ENCODE measurements at places on chromosomes 13 and 19.

- H3K4me1 ChIP-seq = no peaks in the 10 kb centered on the region
- H3K27me3 ChIP-seq = no peaks in the 10 kb centered on the region
These were observed 1113.4 kb upstream of the MIR17HG start for GRCh38 chr13:90233933-90234672.

- H3K4me3 ChIP-seq = no peak within 1 kb of the TSS
- H3K27me3 ChIP-seq = no peaks in the 10 kb centered on the region
- no peak within 1 kb of the TSS for H3K27ac ChIP-seq
- H3K36me3 ChIP-seq = no peaks in the 10 kb centered on the region
- H3K4me1 ChIP-seq = no peaks in the 10 kb centered on the region
- DNase-seq = peak; percentile 78
These were observed at the start of gene CYP4F3 for GRCh38 chr19:15640294-15640903. Gene CYP4F3 (plus strand): TSS chr19:15640897. CDS start chr19:15641416, 519 bp downstream.

DNA sequence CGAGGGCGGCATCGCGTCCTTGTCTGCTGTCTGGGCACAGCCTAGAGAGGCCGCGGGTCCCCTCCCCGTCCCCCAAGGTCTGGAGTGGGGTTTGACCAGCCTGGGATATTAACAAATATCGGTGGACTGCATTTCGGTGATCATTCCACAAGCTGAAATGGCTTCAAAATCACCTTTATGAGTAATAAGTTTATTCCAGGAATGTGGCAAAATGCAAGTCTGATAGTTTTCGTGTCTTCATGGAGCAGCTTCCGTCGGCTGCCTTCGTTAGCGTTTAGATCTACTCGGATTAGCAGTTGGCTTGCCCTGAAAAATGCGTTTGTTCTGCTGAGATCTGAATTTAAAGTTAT lies 1.1 kb upstream of the GJA3 start:
- DNase-seq = no peak
- H3K4me1 ChIP-seq = peaks cover 23% of the 10 kb centered on the region
- no peaks in the 10 kb centered on the region for H3K36me3 ChIP-seq

- H3K4me3 ChIP-seq = no peak overlapping the region
- no peaks in the 10 kb centered on the region for H3K4me1 ChIP-seq
- H3K36me3 ChIP-seq = peaks cover 21% of the 10 kb centered on the region
- no peaks in the 10 kb centered on the region for H3K27me3 ChIP-seq
- H3K27ac ChIP-seq = no peak overlapping the region
These were observed 38.7 kb upstream of the LDLR start for GRCh38 chr19:11050323-11051114.

DNA sequence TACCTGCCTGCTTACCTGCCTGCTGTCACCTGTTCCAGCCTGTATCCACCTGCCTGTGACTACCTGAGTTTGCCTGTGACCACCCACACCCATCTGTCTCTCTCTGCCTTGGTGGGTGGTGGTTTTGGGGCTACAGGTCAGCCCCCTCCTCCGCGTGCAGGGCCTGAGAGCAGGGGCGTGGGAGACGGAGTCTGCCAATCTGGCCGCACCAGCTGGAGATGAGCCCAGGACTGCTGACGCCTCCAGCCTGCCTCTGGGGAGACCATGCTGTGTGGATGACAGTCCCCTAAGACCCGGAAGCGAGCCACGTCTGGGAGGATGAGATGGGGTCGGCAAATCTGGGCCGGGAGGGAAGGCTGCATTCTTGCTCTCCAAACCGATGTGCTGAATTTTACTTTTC lies 15.9 kb upstream of the KCTD15 start:
- H3K27ac ChIP-seq = no peak overlapping the region
- H3K27me3 ChIP-seq = peaks cover 20% of the 10 kb centered on the region
- DNase-seq = no peak
- H3K36me3 ChIP-seq = no peaks in the 10 kb centered on the region
- H3K4me1 ChIP-seq = peaks cover 4% of the 10 kb centered on the region
- no peak overlapping the region for H3K4me3 ChIP-seq

- no peak for DNase-seq
- no peaks in the 10 kb centered on the region for H3K36me3 ChIP-seq
- no peaks in the 10 kb centered on the region for H3K27me3 ChIP-seq
- H3K4me3 ChIP-seq = no peak overlapping the region
These were observed 251.2 kb upstream of the SPRY2 start for GRCh38 chr13:80591976-80592740.

DNA sequence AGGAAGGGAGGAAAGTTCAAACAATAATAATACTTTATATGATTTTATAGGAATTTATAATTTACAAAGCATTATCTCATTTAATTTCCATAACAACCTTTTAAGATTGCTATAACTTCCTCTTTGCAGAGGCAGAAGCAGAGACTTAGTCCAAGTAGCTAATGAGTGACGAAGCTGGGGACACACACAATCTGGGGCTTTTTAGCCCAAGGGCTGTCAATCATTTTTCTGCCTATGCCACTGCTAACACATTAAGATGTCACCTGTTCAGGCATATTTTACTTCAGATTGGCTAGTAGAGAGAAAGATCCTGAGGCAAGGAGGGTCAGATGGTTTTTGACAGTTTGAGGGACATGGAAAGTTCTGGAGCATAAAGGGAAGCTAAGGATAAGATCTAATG lies 12.6 kb downstream of the SCEL start:
- H3K36me3 ChIP-seq = no peaks in the 10 kb centered on the region
- DNase-seq = no peak
- H3K27me3 ChIP-seq = no peaks in the 10 kb centered on the region
- H3K4me1 ChIP-seq = peaks cover 13% of the 10 kb centered on the region
- no peak overlapping the region for H3K4me3 ChIP-seq

GRCh38 chr13:24910502-24911132 lies 146.6 kb downstream of the RNF17 start:
- no peaks in the 10 kb centered on the region for H3K4me1 ChIP-seq
- DNase-seq = no peak
- H3K4me3 ChIP-seq = no peak overlapping the region
- H3K27me3 ChIP-seq = no peaks in the 10 kb centered on the region
- no peaks in the 10 kb centered on the region for H3K36me3 ChIP-seq

GRCh38 chr13:95723438-95723837 lies 46.5 kb downstream of the DNAJC3 start:
- no peaks in the 10 kb centered on the region for H3K4me1 ChIP-seq
- no peaks in the 10 kb centered on the region for H3K27me3 ChIP-seq
- H3K4me3 ChIP-seq = no peak overlapping the region
- DNase-seq = no peak
- H3K36me3 ChIP-seq = peaks cover 29% of the 10 kb centered on the region

DNA sequence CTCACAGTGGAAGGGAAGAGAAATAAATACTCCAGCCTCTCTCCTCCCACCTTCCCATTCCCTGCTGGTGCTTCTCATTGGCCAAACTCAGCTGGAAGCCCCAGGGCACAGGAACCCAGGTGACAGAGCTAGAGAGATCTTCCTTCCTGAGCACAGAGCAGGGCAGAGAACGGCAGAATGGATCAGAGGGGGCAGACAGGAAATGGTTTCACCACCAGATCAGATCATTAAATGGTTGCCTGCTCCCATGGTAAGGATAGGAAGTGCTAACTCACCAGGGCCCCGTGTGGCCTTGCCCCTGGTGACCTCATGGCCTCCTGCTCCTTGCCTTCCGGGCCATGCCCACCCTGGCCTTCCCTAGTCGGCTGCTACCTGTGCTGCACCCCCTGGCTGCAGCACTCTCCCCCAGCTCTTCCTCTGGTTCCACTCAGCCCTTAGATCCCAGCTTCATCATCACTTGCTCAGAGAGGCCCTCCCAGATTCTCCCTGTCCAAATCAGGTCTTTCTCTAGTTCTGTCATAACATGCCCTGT lies 108.7 kb downstream of the DPF1 start:
- no peaks in the 10 kb centered on the region for H3K36me3 ChIP-seq
- H3K27me3 ChIP-seq = no peaks in the 10 kb centered on the region
- H3K27ac ChIP-seq = no peak overlapping the region
- DNase-seq = no peak
- H3K4me1 ChIP-seq = no peaks in the 10 kb centered on the region

GRCh38 chr19:366951-367350 lies 22.4 kb upstream of the MIER2 start:
- no peaks in the 10 kb centered on the region for H3K36me3 ChIP-seq
- H3K27me3 ChIP-seq = peaks cover 20% of the 10 kb centered on the region
- peaks cover 4% of the 10 kb centered on the region for H3K4me1 ChIP-seq
- DNase-seq = no peak
- no peak overlapping the region for H3K4me3 ChIP-seq

GRCh38 chr13:85521657-85522056 lies 277.6 kb downstream of the SLITRK6 start:
- H3K36me3 ChIP-seq = no peaks in the 10 kb centered on the region
- no peaks in the 10 kb centered on the region for H3K27me3 ChIP-seq
- no peak overlapping the region for H3K4me3 ChIP-seq

GRCh38 chr19:21028969-21029268 lies 8.5 kb downstream of the ZNF430 start:
- H3K4me3 ChIP-seq = no peak overlapping the region
- no peaks in the 10 kb centered on the region for H3K27me3 ChIP-seq
- no peak overlapping the region for H3K27ac ChIP-seq
- DNase-seq = no peak
- no peaks in the 10 kb centered on the region for H3K4me1 ChIP-seq
- peaks cover 6% of the 10 kb centered on the region for H3K36me3 ChIP-seq

GRCh38 chr13:113063091-113063491 lies 42.5 kb upstream of the F7 start:
- H3K27ac ChIP-seq = no peak overlapping the region
- DNase-seq = no peak
- H3K4me3 ChIP-seq = no peak overlapping the region
- H3K36me3 ChIP-seq = peaks cover 50% of the 10 kb centered on the region

GRCh38 chr19:5900976-5901375 lies 2.6 kb downstream of the NDUFA11 start:
- no peak overlapping the region for H3K4me3 ChIP-seq
- peaks cover 25% of the 10 kb centered on the region for H3K4me1 ChIP-seq
- no peaks in the 10 kb centered on the region for H3K27me3 ChIP-seq
- H3K36me3 ChIP-seq = peaks cover 22% of the 10 kb centered on the region
- no peak for DNase-seq

- no peak for DNase-seq
- no peaks in the 10 kb centered on the region for H3K4me1 ChIP-seq
- peaks cover 2% of the 10 kb centered on the region for H3K36me3 ChIP-seq
- no peak overlapping the region for H3K4me3 ChIP-seq
These were observed 57.2 kb upstream of the C1QTNF9 start for GRCh38 chr13:24252136-24252535.

DNA sequence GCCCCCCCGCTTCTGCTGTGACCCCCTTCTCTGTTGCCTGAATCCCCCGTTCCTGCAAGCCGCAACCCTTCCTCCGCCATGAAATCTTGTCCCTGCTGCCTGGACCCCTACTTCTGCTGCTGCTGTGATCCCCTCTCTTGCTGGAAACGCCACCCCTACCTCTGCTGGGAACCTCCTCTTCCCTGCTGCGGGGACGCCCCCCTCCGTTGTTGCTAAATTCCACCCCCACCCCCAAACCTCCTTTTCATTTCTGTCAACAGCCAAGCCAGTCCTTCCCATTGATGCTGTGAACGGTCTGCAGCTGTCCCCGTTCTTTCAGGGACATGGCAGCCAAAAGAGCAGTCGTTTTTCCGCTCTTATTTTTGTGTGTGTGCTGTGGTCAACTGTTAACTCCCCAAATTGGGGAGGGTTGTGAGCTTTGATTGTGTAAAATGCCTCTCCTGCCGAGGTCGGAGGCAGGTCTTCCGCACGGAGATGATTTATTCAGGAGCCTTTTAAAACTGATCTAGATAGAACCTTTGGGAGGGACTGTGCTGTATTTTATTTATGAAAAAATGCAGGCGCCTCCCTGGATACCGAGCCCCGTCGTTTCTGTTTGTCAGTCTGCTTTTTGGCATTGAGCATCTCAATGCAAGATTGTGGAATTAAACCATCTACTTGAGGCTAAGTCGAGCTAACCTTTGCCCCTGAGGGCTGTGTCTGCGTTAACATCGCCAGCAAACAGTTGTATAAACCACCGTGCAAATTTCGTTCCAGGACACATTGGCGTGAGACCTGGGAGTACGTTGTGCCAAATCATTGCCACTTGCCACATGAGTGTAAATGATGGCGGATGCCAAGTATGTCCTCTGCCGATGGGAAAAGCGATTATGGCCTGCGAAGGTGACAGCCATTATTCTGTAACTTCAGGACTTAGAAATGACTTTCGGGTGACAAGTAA lies 27.9 kb upstream of the NDUFS7 start:
- DNase-seq = no peak
- peaks cover 20% of the 10 kb centered on the region for H3K4me1 ChIP-seq
- H3K27me3 ChIP-seq = no peaks in the 10 kb centered on the region
- peak overlapping the region; percentile 90 for H3K27ac ChIP-seq
- H3K4me3 ChIP-seq = peak overlapping the region; percentile 88

GRCh38 chr13:21218351-21219035 lies 42.0 kb downstream of the MRPL57 start:
- no peaks in the 10 kb centered on the region for H3K36me3 ChIP-seq
- no peaks in the 10 kb centered on the region for H3K4me1 ChIP-seq
- no peak overlapping the region for H3K27ac ChIP-seq
- H3K4me3 ChIP-seq = no peak overlapping the region

GRCh38 chr13:84980571-84980970 lies 818.6 kb downstream of the SLITRK6 start:
- no peak overlapping the region for H3K27ac ChIP-seq
- no peaks in the 10 kb centered on the region for H3K27me3 ChIP-seq
- no peak overlapping the region for H3K4me3 ChIP-seq
- no peak for DNase-seq
- no peaks in the 10 kb centered on the region for H3K4me1 ChIP-seq

DNA sequence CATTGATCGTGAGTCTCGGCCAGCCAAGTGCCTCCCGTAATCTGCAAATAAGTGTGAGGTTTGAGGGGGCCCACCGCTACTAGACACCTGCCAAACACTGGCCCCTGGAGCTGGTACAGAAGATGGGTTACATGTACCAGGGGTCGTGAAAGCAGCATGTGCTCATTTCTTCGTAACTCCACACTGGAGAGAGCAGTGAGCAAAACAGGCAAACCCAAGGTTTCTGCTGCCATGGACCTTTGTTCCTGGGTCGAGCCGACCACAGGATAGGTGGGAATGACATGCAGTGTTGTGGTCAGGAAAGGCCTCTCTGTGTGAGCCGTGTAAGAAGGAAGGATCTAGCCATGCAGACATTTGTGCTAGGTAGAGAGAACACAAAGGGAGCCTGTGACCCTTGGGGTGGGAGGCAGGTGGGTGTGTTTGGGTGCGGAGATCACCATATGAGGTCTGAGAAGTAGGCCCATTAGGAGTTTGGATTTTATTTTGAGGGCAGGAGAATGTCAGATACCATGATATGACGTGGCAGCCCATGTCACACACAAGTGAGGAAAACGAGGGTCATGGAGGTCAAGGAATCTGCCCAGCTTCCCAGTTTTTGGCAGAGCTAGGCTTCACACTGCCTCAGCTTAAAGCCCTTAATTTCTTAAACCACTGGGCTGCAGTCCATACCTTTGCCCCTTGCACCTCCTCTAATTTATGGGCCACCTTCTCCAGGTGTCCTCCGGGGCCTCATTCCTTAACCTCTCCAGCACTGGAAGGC lies 919 bp downstream of the GTF3A start:
- DNase-seq = no peak
- peaks cover 6% of the 10 kb centered on the region for H3K4me1 ChIP-seq
- H3K27ac ChIP-seq = peak overlapping the region; percentile 91
- H3K27me3 ChIP-seq = no peaks in the 10 kb centered on the region
- peak overlapping the region; percentile 61 for H3K4me3 ChIP-seq
- peaks cover 32% of the 10 kb centered on the region for H3K36me3 ChIP-seq

- H3K27me3 ChIP-seq = no peaks in the 10 kb centered on the region
- peaks cover 9% of the 10 kb centered on the region for H3K4me1 ChIP-seq
- H3K27ac ChIP-seq = no peak overlapping the region
- DNase-seq = no peak
These were observed 8.6 kb downstream of the MIR17HG start for GRCh38 chr13:91355826-91356710.

All from heart left ventricle (tissue), 16 donors.